ENCODE measurements at places on chromosomes 5 and 9. TPM values are rescaled to one million over a fixed set of nuclear protein-coding genes. Genes with fewer than 3 reads are reported as not detected.

UBAP1 gene
- total RNA-seq = 17.9 TPM

ACSL6 gene
- 0.62 TPM for total RNA-seq

PCDHAC1 gene
- 0.27 TPM for total RNA-seq

STING1 gene
- total RNA-seq = 19.3 TPM

GARIN3 gene
- total RNA-seq = not detected

GRCh38 chr5:156087577-156088110 lies 239.3 kb upstream of the SGCD start:
- DNase-seq = no peak

DNA sequence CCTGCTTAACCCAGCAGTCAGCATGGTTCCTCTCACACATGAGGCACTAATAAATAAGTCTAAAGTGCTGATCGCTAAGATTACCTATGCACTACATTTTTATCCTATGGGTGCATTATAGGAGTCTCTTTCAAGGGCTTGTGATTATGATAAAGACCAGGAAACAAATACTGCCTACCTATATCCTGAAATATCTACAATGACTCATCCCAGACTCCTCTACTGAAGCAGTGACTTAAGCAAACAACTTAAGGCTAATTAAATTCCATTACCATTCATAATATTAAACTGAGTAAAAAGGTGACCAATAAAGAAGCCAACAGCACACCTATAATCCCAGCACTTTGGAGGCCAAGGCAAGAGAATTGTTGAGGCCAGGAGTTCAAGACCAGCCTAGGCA lies 338.4 kb downstream of the DNAH5 start:
- no peak for DNase-seq

DNA sequence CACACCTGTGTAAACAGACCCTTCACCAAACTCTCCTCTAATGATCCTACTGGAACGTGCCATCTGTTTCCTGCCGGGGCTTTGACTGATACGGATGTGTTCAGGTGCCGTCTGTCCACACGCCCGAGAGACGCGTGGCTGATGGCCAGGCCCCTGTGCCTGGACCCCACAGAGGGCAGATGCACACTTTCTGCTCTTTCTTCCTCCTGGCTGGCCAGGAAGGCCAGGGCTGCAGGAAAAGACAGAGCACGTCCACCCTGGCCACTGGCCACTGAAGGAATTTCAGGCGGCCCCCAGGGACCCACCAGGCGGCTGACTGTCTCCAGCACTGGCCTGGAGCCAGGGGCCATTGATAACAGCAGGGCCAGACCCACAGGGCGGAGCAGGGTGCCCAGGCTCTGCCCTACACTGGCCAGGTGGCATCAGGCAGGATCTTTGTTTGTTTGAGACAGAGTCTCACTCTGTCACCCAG lies 3.6 kb upstream of the ENG start:
- peak; percentile 41 for DNase-seq

- DNase-seq = peak; percentile 75
Observed at GRCh38 chr5:80191991-80192398, 63.9 kb downstream of the SERINC5 start.

DNA sequence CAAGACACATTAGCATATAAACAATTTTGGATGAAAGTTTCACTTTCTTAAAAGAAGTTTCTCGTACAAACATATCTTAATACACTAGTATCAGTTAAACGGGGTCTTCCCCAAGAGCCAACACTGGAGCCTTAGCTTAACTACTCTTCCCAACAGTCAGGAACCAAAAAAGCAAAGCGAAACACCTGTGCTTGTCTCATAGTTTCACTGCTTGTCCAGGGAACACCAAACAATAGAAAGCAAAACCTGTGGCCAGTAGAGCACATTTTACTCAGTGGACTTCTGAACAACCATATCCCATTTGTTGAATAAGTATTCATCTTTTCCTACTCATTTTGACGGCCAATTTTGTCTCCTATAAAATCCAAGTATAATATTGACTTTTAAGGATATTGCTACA lies 391.4 kb downstream of the ELAVL2 start:
- DNase-seq = no peak

DNA sequence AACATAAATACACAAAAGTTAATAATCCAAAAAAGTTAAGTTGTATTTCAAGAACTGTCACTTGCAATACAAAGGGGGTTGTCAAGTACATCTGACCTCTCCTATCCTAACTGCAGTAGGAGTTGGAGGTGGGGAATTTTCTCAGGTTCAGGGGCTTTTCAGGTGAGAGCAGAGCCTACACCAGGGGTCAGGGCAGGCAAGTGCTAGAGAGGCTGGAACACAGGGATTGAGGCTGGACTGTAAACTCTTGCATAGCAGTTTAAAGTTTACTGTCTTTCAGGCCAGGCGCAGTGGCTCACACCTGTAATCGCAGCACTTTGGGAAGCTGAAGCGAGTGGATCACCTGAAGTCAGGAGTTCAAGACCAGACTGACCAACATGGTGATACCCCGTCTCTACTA lies 25.4 kb upstream of the RASGRF2 start:
- DNase-seq = no peak

DNA sequence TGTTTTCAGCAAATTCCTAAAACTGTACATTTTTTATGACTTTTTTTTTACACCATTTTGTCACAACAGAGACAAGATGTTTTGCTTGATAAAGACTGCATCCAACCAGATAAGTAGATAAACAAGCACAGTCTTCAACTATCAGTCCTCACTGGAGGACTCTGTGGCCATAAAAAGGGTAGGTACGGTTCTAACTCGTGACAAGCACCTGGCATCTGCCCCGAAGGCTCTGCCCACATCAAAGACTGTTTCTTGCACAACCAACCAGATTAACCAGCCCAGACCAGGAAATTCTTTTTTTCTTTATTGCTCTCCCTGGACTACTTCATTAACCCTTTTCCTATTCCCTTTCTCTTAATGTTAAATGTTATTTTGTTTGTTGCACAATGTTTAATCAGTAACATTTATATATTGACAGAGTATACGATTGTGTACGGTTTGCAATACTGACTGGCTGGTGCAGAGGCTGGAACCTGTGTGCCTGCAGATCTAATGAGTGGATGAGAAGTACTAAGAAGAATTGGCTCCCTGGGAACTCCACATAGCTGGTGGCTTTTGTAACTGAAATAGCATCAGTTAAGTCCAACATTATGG lies 74.1 kb downstream of the SERINC5 start:
- no peak for DNase-seq

Data from muscle of leg (tissue), 16 donors.